ENCODE measurements at places on chromosomes 7 and 10.

- DNase-seq: no peak
Measured at GRCh38 chr7:153682628-153683027, 369.6 kb upstream of the DPP6 start.

- no peak for DNase-seq
Measured at GRCh38 chr7:101519324-101520023, 109.6 kb downstream of the MYL10 start.

GRCh38 chr7:124349443-124349842, 316.6 kb upstream of the TMEM229A start:
- no peak for DNase-seq

- no peak for DNase-seq
Measured at GRCh38 chr7:157436763-157437480, 100.1 kb downstream of the DNAJB6 start.

DNA sequence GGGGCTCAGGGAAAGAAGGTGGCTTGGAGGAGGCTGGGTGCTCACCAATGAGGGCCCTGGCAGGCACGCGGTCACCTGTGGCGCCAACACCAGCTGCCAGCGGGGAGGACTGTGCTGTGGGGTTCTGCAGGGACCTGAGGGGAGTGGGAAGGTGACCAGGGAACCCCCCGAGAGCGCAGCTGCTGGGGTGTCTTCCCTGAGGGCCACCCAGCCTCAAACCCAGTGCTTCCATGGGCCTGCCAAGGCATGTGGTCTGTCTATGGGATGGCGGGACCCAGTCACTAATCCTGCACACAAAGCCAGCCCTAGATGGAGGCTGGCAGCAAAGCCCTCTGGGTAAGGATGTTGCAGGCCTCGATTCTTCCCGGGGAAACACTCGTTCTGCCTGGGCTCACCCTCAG, 117.1 kb downstream of the EBF3 start:
- DNase-seq: no peak

DNA sequence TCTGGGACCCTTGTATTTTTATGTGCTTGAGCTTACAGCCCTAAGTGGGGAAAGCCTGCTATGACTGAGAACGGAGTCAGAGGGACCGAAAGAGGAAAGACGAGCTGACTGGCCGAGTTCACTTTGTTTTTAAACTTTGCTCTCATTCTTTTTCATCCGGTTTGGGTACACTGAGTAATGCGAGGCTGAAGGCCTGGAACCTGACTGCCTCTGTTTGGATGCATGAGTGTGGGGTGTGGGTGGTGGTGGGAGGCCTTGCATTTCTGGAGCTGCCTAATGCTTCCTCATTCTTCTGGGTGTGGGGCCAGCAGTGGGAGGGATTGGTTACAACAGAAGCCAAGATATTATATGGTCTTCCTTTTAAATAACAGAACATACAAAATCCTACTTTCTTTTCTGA, 155.5 kb downstream of the BUB3 start:
- no peak for DNase-seq

DNA sequence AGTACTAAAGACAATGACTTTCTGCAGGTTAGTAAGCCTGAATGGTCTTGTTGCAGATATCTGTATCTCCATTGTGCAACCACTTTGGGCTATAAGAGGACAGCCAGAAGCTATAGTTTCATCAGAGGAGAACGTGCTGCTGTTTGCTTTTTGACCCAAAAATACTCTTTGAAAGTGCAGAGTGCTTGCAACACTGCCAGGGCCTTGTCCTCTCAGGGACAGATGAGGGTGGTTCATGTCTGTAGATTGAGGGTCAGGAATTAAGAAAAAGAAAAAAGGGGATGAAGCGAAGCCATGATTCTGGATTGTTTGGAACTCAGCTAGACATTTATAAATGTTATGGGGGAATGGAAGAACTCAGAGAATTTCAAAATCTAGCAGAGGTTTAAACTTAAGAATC, 212.5 kb downstream of the SEC23IP start:
- DNase-seq: no peak

DNA sequence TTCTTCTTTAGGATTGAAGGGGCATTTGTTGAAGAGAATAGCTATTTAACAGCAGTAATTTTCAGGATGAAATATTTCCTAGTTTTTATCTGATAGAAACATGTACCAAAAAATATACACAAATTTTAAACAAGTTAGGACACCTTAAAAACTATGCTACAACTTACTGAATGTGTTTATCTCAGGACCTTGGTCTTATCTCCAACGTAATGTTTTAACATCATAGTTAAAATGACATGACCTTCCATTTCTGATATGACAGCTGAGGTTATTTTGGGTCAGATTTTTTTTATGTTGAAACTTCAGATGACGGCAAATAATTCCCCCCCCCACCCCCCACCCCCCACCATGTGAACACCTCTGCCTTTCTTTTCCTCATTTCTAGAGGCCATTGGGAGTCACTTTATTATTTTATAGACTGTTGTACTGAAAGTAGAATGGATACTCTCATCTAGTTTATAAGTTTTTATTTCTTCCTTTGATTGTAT, 8.0 kb downstream of the MRLN start:
- DNase-seq: no peak

DNA sequence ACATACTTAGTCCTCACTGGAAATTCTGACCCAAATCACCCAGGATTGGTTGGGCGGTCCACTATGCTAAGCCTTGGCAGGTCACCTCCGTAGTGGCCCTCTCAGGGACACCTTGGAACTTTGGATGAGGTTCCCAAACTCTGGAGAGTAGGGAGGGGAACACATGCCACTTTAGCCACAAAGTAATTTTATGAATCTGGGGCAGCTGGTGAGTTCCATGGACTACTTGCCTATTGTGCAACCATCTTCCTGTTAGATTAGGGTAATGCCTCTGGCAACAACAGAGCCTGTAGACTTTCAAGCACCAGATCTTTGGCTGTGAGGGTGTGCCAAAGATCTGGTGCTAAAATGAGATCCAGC, 77.7 kb downstream of the ITGB8 start:
- DNase-seq: no peak

DNA sequence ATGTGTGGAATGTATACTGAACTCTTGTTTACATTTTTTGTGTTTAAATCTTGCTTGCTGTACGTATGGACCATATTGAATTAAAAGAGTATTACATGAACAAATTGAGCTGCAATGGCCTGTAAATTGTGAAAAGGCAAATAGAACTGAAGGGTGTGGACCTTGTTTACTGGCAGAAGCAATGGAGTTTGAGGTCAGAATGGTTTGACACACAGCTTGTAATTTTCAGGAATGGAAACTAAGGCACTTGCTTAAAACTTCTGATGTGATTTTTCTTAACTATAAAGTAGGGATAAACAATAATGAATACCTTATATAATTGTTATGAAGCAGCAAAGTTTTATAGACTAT, 33.9 kb upstream of the COBL start:
- no peak for DNase-seq

- no peak for DNase-seq
Measured at GRCh38 chr7:68622500-68622899, 975.8 kb upstream of the AUTS2 start.

DNA sequence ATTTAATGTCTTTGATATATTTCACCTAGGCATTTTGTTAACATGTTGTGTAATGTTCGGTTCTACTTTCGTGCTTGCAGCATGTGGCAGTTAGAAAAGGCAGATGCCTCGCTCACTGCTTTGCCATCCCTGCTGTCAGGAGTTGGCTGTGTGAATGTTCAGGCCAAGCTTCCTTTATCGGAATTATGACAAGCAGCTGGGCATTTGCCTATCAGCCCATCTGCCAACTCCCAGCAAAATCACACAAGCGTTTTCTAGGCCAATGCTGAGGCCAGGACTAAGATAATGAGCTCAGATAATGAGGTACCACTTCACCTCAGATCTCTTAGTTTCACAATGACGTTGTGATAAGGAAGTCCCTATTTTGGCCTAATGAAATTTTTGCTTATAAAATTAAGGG, 212.7 kb upstream of the FAM3C start:
- no peak for DNase-seq

DNA sequence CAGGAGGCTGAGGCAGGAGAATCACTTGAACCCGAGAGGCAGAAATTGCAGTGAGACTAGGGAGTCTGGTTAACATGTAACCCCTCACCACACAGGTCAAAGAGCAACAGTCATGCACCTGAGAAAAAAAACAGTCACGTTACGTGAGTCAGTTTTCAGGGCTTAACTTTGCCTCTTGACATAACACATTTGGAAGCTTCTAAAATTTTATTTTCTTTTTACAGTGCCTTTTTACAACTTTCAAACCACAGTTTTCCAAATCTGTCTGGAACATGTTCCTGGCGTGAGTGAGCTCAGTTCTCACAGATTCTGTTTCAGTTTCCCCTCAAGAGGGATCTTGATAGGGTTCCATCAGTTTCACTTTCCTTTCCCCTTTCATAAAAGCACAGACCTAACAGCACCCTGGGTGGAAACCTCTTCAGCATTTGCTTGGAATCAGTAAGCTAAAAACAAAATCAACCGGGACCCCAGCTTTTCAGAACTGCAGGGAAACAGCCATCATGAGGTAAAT, 4.4 kb downstream of the IFIT3 start:
- DNase-seq: no peak

GRCh38 chr7:142908921-142909890, 23.7 kb upstream of the TRPV6 start:
- DNase-seq: no peak

DNA sequence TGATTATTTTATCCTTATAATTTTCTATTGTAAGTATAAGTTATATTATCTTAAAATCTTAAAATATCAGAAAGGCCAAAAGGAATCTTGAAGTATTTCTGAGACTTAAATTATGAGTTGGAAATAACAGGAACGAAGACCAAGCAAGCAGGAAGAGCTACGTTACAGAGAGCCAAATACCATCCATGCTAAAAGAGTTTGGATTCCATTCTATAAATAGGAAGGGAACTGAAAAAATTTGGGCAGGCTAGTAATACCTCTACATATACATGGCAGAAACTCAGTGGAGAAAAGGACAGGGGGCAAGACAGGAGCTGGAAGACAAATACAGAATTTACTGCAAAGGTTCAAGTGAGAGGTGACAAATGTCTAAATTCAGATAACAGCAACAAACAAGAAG, 16.7 kb downstream of the ITGB1 start:
- DNase-seq: no peak

DNA sequence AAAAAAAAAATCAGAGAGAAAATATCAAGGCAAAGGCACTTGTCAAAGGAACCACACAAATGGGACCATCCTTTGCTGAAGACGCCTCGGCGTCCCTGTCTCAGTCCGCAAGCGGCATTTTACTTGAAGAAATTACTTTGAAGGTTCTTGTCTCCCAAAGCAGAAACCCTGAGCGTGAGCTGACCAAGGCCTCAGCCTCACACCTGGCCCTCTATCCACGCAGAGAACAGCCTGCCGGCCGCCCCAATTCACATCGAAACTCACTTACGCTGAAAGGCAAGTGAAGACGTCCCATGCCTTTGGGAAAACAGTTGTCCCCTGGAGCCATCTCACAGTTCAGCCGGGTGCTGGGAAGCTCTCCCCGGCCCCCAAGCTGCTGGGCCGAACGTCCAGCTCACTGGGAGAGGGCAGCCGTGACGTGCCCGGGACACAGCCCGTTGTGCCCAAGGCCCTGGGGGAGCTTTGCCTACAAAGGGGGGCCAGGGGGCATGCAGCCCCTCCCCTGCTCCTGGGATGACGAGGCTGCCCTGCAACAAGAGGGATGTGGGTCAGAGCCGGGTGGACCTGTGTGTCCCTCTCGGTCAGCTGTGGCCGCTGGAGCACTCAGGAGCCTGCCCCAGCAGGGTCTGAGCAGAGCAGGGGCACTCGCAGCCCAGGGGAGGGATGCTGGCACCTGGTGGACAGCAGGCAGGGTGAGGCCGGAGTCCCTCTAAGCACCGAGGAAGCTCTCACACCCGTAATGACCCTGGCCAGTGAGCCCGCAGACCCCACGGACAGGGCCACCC, 49.6 kb upstream of the PDGFA start:
- no peak for DNase-seq

DNA sequence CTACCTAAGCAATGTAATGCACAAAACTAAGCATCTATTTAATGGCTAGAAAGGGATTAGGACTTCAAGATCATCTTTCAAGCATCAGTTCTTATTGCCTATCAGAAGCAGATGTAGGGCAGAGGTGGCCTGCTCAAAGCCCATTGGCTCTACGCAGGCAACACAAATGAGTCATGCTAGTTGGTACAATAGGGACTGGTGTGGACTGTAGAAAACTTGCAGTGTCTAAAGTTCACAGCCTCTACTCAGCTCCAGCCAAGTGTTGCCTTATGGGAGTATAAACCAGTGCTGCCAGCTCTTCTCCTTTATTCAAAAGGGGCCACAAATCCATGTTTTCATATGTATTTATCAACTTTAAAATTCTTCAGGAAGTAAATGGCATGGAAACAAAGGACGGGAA, 31.7 kb downstream of the ASAH2 start:
- no peak for DNase-seq

DNA sequence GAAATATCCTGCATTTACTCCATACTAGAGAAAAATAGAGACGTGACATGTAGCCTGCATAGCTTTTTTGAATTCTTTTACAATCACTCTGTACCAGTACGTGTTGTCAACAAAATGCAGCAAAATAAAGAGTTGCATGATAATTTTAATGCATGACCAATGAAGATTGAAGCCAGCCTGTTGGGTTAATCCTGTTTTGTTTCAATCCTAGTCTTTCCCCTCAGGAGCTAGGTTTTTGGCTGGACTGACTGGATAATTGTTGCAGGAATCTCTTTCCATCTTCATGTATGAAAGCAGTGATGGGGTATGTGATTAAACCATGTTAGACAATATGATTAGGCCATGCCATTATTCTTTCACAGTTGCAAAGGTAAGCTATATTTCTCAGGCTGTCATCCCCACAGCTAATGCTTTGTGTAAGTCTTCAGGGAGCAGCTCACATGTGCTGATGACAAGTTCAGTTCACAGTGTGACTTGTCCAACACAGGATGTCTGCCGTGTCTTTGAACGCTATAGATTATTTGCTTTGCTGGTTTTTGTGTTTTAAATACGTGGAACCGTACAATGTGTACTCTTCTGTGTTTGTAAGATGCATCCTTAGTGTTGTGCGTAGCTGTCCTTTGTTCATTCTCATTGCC, 24.4 kb downstream of the PAPSS2 start:
- DNase-seq: no peak

DNA sequence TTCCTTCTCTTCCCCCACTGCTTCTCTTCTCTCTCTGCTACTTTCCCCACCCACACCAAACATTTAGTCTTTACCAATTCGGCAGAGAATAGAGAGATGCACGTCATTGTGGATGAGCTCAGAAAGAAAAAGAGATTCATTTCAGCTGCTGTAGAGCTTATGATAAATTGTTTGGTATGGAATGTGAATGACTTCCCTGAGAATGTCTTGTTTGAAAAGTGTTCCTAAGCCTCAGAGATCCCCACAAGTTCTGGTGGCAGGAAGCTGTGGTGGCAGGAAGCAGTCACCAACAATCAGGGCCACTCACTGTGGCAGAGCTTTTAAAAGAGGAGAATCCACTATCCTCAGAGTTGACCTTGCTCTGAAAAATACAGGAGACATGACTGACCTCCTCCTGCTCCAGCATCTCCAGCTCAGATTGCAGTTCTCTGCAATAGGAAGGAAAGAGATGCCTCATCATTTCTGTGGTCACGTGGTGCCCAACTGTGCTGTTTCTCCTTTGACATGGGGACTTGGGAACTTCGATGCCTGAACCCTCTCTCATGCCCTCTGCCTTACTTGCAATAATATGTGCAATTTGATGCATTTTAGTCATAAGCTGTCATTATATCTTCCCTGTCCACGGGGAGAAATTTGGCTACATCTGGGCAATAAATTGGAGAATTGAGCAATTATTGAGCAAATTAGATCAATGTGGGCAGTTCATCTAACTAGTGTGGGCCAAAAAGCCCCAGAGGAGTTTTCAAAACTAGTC, 76.5 kb downstream of the BMPER start:
- DNase-seq: no peak

GRCh38 chr7:138354066-138354465, 106.0 kb upstream of the TRIM24 start:
- no peak for DNase-seq

- DNase-seq: no peak
Measured at GRCh38 chr7:22860784-22861482, 38.3 kb upstream of the TOMM7 start.
